ENCODE measurements at places on chromosomes 3 and 15.
A peak's percentile ranks its signal among the peaks of the same experiment; 100 is the strongest.

DNA sequence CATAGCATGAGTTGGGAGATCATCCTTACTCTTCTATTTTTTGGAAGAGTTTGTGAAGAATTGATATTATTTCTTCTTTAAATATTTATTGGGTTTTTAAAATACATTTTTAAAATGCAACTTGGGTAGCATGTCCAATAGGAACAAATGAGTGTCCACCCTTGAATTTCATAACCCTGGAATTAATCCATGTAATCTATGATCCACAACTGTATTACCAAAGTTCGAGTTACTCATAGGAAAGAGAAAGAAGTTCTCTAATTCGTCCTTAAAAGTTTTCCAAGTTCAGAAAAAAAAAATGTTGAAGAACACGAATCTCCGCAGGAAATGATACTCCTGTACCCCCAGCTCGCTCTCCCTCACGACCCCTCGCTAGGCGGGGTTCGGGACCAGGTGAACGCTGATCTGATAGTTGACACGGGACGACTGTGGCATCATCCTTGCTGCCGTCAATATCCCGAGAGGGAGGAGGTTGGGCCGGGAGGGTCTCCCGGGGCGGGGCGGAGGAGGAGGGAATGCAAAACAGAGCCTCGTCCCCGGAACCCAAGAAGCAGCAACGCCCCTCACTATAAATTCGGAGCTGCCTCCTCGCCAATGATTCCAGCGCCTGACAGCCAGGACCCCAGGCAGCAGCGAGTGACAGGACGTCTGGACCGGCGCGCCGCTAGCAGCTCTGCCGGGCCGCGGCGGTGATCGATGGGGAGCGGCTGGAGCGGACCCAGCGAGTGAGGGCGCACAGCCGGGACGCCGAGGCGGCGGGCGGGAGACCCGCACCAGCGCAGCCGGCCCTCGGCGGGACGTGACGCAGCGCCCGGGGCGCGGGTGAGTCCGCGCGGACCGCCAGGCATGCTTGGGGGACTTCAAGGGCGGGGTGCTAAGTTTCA, at the start of gene AGTR1:
Gene AGTR1 (plus strand): TSS at position 598 of the 884 bp plus-strand sequence. CDS start 43,133 bp downstream, outside the sequence.
- DNase-seq, result peak; percentile 67

DNA sequence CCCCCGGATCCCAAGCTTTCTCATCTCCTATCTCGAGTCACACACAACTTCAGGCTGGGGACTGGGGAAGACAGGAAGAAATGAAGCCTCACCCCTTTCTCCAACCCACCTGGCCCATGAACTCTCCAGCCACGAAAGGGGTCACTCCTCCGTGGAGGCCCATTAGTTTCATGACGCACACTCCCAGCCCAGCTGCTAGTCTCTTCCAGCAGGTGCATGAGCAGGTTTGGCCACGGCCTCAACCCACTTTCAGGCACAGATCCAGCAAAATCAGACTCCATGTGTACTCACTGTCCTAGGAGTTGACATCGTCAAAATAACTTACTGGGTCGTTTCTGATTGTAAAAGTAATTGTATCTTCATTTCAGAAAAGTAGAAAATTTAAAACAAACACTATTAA, 76.6 kb downstream of the C3orf70 start:
- DNase-seq, result no peak

DNA sequence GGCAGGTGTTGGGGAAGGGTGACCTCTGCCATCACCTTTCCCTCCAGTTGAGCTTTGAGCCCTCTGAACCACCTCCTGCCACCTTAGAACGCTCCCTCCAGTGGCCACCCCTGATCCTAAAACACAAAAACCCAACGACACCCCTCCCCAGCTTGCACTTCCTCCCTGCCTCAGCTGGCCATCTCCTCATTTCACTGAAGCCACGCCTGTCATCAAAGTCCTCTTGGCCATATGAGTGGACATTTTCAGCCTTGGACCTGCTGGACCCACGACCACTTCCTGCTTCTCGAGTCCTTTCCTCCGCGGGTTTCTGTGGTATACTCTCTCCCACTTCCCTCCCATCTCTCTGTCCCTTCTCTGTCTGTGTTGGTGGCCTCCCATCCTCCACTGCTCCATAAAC, 48.5 kb upstream of the NR2C2 start:
- no peak for DNase-seq

DNA sequence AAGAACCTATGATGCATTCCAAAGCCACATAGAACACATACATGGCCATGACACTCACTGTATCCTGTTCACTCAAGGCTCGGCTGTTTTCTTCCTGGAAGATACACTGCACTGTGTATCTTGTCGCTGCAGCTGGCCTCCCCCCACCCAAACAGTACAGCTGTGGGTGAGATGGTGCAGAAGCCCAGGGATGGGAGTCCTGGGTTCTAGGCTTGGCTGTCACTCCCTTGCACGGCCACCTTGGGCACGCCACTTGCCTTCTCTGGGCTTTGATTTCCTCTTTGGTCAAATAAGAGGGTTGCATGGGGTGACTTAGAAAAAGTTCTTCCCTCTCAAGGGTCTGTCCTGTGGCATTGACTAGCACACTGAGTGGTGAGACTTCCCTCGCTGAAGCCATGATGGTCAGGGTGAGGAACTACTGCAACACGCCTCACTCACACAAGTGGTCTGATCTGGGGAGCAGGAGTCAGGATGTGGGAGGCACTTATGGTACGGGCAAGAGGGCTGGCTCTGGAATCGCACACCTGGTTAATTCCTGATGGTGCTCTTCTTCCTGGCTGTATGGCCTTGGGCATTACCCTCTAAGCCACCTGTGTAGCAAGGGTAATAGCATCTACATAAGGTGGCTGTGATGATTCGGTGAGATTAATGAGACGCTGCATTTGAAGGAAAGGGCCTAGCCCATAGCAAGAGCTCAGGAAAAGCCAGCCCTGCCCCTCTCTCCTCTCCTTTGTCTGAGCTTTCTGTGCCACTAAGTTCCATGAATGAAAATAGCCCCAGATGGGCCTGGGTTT, 44.0 kb downstream of the ANP32A start:
- DNase-seq, result peak; percentile 49

- peak; percentile 35 for DNase-seq
Measured at GRCh38 chr3:24137958-24138875, 193.1 kb downstream of the NR1D2 start.

Data from NCI-H82 (cell line).